ENCODE measurements at places on chromosomes 7 and 10. TPM values are rescaled to one million over a fixed set of nuclear protein-coding genes. Genes with fewer than 3 reads are reported as not detected.

MSMB gene
- total RNA-seq = not detected

CYP3A5 gene
- 507 TPM for total RNA-seq

CFAP70 gene
- total RNA-seq = 1.4 TPM

HHEX gene
- total RNA-seq = 37.7 TPM

MYL10 gene
- total RNA-seq = not detected

SPDYE2B gene
- total RNA-seq = not detected

TRPV5 gene
- total RNA-seq = not detected

BAMBI gene
- total RNA-seq = 4.7 TPM

SAP25 gene
- 1.1 TPM for total RNA-seq

ABLIM1 gene
- 58.5 TPM for total RNA-seq

ST8SIA6 gene
- total RNA-seq = 0.39 TPM

SLC35B4 gene
- 10.5 TPM for total RNA-seq

CDC14C gene
- not detected for total RNA-seq

SKIDA1 gene
- 1.2 TPM for total RNA-seq

ZNF736 gene
- total RNA-seq = 4.1 TPM

NEUROG3 gene
- total RNA-seq = not detected

BICC1 gene
- total RNA-seq = 1.7 TPM

GRCh38 chr7:106377847-106378361 is 93.1 kb upstream of the NAMPT start:
- no peak for DNase-seq

GRCh38 chr7:98049034-98049433 is 57.6 kb upstream of the LMTK2 start:
- no peak for DNase-seq

GRCh38 chr7:101468546-101469275 is 106.0 kb downstream of the COL26A1 start:
- DNase-seq = no peak

- DNase-seq = no peak
These were observed 114.0 kb downstream of the PRKCQ start for GRCh38 chr10:6465854-6466601.

DNA sequence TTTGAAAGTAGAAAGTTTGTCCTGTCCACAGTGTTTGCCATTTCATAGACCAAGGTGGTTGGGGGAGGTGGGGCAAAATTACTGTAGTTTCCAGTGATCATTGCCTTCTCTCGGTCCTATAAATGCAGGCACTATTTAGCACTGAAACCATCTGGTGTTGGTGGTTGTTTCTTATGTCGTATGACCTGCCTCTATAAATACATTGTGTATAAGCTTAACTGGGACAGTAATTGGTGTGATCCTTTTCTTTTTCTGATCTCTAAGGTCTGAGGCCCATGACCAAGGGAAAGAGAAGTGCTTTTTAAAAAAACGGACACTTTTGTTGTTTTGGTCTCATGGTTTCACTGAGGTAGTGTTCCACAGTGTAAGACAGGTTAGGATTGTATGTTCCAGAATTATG is 63.1 kb downstream of the AUTS2 start:
- no peak for DNase-seq

DNA sequence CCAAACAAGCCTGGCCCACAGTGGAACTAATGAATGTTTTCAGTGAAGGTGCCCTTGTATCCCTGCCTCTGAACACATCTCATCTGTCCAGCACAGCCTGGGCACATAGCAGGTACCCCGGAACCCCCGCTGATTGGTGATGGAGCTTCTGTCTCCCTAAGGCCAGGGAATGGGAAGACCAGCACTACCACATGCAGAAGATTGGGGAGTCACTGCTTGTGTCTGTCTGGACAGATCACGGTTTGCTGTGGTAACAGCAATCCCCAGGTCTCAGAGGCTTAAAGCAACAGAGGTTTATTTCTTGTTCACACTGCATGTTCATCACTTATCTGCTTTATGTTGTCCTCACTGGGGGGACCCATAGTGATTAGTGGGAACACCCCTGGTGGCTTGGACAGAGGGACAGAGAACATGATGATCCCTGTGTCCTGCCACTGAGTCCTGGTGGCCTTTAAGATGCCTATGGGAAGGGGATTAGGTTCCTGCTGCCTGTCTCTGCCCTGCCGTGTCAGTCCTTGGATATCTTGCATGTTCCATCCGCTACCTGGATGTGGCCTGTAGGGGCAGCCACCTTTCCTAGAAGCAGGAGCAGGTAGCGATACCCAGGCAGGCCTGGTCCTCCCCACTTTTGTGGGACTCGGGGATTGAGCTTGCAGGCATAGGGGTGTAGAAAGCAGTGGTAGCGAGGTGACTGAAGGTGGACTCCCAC is 3.6 kb downstream of the TSPAN14 start:
- DNase-seq = no peak

GRCh38 chr10:89332123-89332633 is 4.4 kb downstream of the IFIT3 start:
- no peak for DNase-seq

GRCh38 chr10:109025172-109025571 is 898.1 kb downstream of the XPNPEP1 start:
- DNase-seq = no peak

GRCh38 chr10:104766341-104766740 is 125.3 kb downstream of the SORCS3 start:
- no peak for DNase-seq

- DNase-seq = no peak
These were observed 44.8 kb upstream of the ELFN1 start for GRCh38 chr7:1624999-1625927.

DNA sequence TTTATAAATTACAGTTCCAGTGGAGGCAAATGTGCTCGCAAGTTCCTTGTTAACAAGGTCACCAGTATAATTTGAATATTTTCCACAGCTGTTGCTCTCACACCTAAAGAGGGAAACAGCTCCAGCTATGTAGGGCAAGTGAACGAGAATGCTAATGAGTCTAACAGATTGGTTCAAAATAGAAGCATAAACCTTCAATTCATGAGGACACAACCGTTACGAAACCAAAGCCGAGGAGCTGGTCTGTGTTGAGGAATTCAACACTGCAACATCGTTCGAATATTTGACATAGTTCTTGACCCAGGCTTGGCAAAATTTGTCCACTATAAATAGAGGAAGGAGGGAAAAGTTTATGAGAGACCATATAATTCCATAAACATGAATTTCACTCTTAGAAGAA is 161.3 kb downstream of the KLF6 start:
- no peak for DNase-seq

DNA sequence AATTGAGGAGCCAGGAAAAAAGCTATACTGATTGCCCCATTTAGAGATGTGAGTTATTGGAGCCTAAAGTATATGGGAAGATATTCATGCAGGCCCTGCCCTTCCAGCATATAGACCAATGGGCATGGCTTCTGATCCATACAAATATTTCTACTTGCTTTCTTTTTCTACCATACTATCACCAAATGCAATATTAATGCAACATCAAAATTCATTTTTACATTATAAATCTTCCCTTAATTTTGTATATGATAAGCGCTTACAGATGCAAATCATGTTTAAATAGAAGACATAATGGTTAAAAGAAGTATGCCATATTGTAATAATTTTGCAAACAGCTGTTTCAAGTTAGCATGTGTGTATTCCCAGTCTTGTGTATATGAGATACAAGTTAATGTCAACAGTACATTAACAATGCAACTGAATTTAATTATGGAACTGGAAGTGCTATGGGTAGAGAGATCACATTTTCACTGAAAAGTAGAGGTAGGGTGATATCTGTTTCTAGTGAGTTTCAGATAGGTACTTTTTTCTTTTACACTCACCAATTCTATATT is 24.6 kb upstream of the WNT16 start:
- no peak for DNase-seq

DNA sequence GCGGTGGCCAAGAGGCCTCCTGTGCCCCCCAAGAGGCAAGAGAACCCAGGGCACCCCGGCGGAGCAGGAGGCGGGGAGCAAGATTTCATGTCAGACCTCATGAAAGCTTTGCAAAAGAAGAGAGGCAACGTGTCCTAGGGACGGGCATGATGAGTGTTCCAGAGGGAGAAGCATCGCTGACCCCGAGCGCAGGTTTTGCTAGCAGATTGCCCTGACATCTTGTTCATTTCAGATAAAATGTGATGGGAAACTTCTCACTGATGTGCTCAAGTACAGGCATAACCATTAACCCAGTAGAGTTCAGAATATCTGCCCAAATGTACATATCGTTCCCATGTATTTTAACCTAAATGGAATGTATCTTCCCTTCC is 129.2 kb downstream of the APBB1IP start:
- DNase-seq = no peak

- no peak for DNase-seq
These were observed 60.9 kb upstream of the COL1A2 start for GRCh38 chr7:94333810-94334209.

GRCh38 chr7:47394751-47395252 is 187.1 kb downstream of the TNS3 start:
- DNase-seq = peak; percentile 14

- no peak for DNase-seq
These were observed 21.1 kb upstream of the FOXI2 start for GRCh38 chr10:127715782-127716378.

DNA sequence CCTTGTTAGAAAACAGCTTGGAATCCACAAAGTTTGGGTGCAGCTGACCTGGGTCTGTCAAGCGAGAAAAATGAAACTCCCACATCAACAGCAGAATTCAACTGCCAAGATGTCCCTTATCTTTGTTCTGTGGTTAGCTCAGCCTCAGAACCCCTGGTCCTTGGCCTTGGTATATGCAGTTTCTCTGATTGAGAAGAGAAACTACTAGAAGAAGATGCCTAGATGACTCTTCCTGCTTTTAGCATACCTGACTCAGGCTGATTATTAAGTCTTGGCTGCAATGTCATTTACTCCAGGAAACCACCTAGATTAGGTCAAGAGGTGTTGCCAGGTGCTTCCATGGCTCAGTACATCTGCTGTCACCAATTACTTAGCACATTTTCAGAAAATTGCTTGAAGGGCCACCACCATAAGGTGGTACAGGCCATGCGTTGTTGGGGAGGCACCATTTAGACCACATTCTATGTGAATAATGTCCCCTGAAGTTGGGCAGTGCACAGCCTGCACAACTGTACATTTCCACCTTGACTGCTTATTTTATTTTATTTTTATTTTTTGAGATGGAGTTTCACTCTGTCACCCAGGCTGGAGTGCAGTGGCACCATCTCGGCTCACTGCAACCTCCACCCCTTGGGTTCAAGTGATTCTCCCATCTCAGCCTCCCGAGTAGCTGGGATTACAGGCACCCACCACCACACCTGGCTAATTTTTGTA is 59.4 kb upstream of the ZNF438 start:
- DNase-seq = no peak

DNA sequence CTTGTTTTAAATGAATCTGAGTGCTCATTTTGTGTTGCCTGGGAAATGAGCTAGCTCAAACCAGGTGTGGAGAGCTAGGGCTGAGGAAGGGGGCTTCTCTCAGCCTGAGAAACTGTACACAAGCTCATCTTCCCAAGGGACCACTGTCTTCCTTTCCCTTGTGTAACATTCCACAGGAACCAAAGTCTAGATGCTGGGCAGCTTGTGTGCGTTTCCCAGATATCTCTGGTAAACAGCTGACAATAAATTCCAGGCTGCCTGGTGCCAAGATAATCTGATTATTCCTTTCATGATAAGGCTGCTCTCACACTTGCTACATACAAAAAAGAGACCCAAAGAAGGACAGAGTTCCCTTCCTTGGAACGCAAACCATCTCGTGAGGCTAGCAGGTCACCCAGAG is 33.1 kb upstream of the MKLN1 start:
- DNase-seq = no peak

DNA sequence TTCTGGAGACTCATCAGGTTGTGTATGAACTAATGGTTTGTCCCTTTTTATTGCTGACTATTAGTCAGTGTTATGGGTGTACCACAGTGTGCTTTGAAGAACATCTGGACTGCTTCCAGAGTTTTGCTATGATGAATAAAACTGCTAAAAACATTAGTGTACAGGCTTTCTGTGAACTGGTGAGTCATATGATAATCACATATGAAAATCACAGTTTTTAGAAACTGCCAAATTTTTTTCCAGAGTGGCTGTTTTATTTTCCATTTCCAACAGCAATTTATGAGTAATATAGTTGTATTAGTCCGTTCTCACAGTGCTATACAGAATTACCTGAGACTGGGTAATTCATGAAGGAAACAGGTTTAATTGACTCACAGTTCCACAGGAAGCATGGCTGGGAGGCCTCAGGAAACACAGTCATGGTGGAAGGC is 281.2 kb upstream of the VSTM2A start:
- DNase-seq = no peak

GRCh38 chr7:38189231-38189938 is 11.3 kb downstream of the STARD3NL start:
- DNase-seq = no peak

- no peak for DNase-seq
These were observed 147.1 kb downstream of the RNF216 start for GRCh38 chr7:5634107-5634950.

DNA sequence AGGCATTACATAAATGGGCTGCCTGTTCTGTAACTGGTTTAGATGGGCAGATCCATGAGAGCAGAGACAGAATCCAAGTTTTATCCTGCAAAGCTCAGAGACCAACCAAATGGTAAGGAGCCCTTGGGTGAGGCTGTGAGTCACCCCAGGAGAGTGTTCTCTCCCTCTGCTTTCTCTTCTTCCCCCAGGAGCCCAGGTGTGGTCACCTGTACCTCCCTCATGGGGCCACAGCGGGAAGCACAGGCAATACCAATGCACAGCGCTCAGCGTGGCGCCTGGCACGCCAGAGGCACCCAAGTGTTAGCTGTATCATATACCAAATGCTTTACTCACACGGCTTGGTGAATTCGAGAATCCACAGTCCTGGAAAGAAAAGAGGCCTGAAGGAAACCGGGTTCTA is 39.4 kb downstream of the CTBP2 start:
- DNase-seq = no peak

- no peak for DNase-seq
These were observed 121.1 kb downstream of the DYNC1I1 start for GRCh38 chr7:95893484-95893883.

- no peak for DNase-seq
These were observed 30.3 kb upstream of the LSM8 start for GRCh38 chr7:118153551-118154177.

DNA sequence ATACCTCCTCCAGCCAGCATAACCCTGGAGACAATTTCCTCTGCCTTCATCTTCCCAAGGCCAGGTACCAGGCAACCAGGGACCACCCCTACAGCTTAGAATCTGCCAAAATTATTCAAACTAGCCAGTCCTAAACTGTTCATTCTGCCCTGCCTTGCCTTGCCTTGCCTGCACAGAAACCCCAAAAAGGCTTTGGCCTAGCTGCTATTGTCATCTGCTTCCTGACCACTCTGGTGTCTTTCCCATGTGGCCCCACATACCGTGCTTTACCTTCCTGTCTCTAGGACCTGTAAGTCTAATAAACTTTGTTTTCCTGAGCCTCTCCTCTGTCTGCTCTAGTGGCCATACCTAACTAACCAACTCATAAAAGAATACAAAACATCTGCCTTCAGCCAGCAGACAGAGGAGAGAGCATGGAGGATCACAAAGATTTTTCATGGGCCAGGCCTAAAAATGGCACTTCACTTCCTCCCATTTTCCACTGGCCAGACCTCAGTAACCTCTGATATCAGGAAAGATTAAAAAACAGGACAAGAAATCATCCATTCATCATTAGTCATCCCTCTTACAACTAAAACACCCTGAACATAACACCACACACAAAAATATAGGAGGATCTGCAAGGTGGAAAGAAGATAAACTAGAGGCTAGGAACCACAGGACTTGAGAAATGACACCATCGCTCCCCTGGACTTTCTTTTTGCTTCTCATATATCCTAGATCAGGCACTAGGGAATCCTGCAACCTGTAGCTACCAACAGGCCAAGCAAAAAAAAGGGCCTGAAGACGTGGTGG is 51.5 kb downstream of the IMMP2L start:
- DNase-seq = no peak
